D341Med (cell line): ENCODE measurements at places on chromosomes 13 and 19.

- peak; percentile 40 for DNase-seq
Observed at GRCh38 chr13:31236211-31236786, 36.5 kb downstream of the B3GLCT start.

DNA sequence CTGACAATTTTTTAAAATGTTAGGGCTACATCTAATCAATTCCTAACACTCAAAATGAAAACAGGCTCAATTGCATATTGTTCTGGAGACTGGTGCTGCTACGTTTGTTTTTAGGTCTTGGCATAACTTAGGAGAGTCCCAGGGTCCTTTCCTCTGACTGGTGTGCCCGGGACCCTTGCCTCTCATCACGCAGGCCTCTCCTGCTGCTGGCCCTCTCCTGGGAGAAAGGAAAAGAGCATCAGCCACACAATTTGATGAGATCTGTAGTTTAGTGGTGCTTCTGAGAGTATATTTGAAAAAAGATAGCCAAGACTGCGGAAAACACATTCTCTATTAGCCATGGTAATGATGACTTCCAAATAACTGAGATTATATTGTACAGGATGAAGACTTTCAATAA is 380.0 kb downstream of the KLF12 start:
- DNase-seq = no peak

DNA sequence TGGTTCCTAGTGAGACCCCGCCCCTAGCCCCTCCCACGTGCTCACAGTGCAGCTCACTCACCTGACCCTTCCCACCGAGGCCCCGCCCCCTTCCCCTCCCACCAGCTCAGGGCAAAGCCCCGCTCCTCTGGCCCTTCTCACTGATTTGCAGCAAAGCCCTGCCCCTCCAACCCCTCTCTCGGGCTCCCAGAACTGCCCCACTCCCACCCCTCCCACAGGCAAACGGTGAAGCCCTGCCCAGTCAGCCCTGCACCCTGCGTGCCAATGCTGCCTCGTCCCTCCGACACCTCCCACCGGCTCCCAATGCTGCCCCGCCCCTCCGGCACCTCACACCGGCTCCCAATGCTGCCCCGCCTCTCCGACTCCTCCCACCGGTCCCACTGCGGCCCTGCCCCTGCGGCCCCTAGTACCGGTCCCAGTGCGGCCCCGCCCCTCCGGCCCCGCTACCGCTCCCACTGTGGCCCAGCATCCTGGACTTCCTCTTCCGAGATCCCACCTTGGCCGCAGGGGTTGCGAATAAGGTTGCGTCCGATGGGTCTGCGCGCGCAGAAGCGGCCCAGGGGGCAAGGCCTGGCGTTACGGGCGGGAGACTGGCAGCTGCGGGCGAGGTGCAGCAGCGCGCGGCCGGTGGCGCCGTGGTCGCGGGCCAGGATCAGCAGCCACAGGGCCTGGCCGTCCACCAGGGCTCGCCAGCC is 834 bp downstream of the FBXO27 start:
- DNase-seq = peak; percentile 82

DNA sequence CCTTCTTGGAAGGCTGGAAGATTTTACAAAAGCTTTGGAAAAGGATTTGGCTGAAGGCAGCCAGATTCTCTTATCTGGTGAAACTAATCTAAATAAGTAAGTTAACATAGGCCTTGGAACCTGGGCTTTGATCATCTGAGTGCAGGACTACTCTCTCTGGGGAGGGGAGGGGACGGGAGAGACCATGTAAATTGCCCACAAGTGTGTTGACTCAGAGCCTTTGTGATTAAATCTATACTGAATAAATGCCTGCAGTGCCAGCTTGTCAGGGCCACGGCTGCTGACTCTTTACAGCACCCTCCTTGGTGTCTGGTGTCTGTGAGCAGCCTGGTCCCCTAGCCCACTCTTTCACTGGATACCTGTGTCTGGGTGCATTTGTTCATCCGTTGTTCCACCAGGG is 251.4 kb downstream of the ITGBL1 start:
- DNase-seq = no peak

- DNase-seq = no peak
Observed at GRCh38 chr13:109790086-109790485, 3.7 kb upstream of the IRS2 start.

GRCh38 chr19:46660008-46660517 is 919 bp downstream of the DACT3 start:
- peak; percentile 38 for DNase-seq

GRCh38 chr13:21225841-21226581 is 49.6 kb downstream of the MRPL57 start:
- DNase-seq = no peak

GRCh38 chr13:107554460-107554859 is 660.9 kb downstream of the LIG4 start:
- no peak for DNase-seq
